ENCODE measurements at places on chromosomes 1 and 21.

DNA sequence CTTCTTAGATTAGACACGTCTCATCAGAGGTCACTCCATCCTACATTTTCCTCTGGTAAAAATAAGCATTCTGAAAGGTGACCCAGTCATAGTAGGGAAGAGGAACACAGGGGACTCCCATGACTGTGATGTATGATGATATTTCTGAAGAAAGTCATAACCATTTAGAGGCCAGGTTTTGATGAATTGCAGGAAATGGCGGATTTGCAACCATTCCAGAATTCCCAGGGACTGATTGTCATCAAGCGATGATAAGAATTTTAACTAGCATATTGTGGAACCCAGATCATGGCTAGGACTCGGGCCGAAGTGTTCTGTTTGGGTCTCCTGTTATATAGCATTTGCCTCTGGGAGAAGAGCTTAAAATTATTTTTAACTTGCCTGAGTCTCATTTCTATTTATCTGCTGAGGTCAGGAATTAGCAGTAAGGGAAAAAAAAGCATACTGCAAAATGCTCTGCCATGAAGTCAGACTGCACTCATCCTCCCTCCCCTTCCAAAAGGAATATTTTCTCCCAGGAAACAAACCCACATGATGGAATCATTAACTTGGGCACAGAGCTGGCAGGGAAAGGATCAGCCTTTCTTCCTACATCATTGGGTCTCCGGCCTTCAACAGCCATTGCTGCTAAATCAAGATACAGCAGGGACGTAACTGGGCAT, 286.7 kb downstream of the HLX start:
- DNase-seq: no peak

GRCh38 chr1:3170561-3171453, 101.8 kb downstream of the PRDM16 start:
- DNase-seq: no peak

- DNase-seq: peak; percentile 69
Observed at GRCh38 chr1:167057241-167057688, 32.9 kb downstream of the GPA33 start.

GRCh38 chr1:155174324-155175280, 953 bp downstream of the TRIM46 start:
- DNase-seq: no peak

GRCh38 chr21:41663805-41664788, 102.8 kb downstream of the RIPK4 start:
- no peak for DNase-seq

DNA sequence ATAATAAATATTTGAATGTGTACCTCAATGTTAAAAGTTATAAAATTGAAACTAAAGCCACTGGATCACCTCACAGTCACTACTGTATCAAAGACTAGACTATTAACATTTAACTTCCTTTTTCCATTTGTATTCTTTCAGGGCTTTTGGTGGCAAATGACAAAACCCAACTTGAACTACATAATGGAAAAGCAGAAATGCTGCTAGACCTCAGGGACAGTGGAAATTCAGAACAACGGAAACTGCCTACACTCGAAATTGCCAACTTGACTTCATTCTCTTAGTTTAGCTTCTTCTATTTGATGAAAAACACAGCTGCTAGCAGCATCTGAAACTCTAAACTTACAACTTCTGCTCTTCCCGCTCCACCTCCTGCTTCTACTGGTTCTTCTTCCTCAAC, 34.9 kb upstream of the NTNG1 start:
- no peak for DNase-seq

DNA sequence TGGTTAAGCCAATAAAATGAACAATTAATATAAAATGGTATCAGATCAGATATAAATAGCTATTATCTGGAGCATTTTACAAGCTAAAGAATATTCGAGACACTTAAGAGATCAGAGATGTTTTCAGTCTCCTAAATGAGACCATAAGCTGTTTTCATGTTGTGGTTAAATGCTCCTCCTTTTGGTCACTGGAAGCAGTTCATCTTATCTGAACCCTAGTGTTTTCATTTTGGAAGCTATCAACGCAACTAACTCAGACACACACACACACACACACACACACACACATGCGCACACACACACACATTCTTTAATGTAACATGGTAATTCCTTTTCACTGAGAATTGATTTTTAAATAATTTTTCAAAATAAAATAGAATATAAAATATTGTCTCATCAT, 10.0 kb upstream of the LRRC8C start:
- DNase-seq: peak; percentile 26

GRCh38 chr21:33123374-33124123, 53.6 kb downstream of the OLIG1 start:
- peak; percentile 45 for DNase-seq

GRCh38 chr1:152013664-152014237, 20.1 kb upstream of the S100A10 start:
- DNase-seq: peak; percentile 80

GRCh38 chr1:184050636-184051035, 894 bp upstream of the TSEN15 start:
- DNase-seq: no peak

DNA sequence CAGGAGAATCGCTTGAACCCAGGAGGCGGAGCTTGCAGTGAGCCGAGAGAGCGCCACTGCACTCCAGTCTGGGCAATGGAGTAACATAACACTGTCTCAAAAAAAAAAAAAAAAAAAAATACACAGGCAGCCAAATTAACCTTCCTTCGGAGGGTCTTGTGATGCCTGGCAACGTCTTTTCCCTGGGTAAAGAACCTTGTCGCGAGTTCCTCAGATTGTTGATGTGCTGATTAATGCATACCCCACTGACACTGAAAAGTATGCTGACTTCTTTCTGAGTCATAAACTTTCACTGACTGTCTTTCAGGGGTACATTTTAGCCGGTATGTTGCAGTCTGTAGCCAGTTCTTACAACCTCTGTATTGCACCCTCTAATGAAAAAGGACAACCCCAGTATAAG, 95.1 kb upstream of the SOD1 start:
- DNase-seq: no peak

- DNase-seq: no peak
Observed at GRCh38 chr1:30768830-30769718, 11.5 kb upstream of the LAPTM5 start.

DNA sequence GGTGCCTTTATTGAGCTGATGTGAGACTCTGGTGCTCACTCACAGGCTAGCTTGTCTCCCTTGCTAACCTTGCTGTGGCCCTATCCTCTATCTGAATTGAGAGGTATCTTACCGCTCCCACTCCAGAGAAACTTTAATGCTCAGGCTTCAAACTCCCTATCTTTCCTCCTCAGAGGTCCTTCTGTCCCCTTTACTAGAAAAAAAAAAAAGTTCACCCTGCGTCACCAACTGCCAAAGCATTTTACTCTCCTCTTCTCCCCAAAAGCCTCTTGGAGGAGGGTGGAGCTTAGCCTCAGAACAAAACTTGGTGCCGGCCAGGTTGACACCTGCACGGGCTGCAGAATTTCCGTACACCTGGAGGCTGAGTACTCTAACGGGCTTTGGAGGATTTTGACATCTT, 55.1 kb downstream of the ATP2B4 start:
- no peak for DNase-seq

GRCh38 chr1:48744032-48744431, 32.7 kb downstream of the BEND5 start:
- DNase-seq: no peak

DNA sequence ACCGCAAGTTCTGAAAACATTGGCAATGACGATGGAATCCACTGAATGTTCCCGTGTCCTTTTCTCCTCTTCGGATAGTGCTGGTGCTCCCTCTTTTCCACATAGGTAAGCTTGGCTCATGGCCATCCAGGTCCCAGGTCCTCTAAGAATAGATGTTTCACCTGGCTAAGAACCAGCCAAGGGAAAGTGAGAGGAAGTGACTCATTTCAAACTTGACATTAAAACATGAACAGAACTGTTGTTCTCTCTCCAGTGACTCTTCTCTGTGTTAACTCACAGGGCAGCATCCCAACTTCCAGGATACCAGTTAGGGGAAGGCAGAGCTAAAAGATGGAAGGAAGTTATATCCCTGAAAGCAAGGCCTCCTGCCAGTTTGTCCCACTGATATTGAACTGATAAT, 493.8 kb upstream of the CHRM3 start:
- DNase-seq: peak; percentile 51

GRCh38 chr1:234933475-234933874, 195.2 kb downstream of the TOMM20 start:
- no peak for DNase-seq

- no peak for DNase-seq
Observed at GRCh38 chr1:208965351-208965750, 618.2 kb upstream of the CAMK1G start.

- DNase-seq: no peak
Observed at GRCh38 chr1:205373022-205373797, 16.5 kb upstream of the KLHDC8A start.

DNA sequence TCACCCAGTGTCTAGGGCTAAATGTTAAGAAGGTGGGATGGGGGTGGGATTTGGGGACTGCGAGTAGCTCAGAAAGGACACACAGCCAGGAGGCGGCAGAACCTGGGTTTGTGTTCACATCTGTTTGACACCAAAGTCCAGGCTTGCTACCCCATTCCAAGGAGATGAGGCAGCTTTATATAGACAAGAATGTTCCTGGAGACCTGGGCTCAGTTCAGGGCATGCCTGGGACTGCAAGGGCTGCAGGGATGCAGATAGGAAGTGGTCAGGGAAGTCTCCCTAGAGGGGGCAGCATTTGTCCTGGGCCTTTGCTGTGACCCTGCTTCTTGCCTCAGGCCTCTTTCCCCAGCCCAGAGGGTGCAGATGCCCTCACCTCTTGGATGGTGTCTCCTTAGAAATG, 16.3 kb downstream of the PADI3 start:
- no peak for DNase-seq

DNA sequence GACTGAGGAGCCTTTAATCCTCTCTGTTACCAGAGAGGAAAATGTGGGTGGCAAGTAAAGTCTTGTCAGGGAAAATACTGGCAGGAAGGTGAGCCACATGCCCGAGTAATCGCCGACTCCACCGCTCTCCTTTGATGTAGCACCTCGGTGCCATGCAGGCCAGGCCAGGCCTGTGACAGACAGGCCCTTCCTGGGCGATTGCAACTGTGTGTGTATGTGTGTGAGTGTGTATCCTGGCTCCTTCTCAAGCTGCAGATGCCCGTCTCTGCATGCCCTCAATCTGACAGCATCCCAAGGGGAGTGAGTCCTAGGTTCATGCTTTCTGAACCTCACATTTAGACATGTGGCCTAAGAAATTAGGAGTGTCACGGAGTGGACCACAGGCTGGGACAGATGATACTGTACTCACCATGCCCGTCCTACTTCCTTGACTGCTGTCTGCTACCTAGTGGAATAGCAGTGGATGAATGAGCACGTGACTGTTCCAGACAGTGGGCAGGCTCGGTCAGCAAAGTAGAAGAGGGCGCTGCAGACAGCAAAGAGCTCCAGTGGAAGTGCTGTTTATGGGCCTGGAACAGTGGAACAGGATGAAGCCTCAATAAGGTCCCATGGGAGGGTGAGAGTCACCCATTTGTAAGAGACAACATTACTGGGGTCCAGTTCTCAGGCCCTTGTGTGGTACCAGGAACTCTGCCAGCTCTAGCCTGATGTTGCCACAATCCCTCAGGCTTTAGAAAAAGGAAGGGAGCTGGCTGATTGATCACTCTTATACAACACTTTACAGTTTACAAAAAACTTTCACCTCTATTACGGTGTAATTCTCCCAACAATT, 25.3 kb downstream of the SERTAD4 start:
- DNase-seq: peak; percentile 19

DNA sequence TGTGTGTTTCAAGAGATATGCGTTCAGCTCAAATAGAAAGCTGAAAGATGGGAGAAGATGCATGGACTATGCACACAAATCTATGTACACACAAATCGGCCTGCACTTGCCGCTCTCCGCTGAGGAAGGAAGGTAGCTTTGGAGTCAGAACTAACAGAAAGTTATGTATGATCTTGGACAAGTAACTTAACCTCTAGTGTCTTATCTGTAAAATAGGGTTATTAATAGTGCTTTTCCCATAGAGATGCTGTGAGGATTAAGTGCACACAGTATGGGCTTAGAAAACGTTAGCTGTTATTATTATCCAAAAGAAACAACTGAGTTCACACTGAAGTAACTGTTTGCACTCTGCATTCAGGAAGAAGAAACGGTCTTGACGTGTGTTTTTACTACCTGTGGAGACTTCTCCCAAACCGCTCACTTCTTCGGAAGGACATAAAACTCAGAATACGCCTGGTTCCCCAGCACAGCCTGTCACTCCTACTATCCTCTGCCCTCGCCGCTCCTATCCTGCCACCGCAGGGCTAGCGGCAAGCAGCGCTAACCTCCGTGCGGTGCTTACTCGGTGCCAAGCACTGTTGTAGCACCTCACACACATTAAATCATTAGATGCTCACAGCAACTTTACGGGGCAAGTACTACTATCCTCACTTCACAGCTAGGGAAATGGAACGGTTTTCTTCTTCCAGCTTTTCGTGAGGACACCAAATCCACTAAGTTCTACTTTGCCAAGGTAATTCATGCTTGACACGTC, 1.3 kb downstream of the TGFBR3 start:
- DNase-seq: no peak

- DNase-seq: no peak
Observed at GRCh38 chr1:106879538-106879937, 176.9 kb upstream of the PRMT6 start.

DNA sequence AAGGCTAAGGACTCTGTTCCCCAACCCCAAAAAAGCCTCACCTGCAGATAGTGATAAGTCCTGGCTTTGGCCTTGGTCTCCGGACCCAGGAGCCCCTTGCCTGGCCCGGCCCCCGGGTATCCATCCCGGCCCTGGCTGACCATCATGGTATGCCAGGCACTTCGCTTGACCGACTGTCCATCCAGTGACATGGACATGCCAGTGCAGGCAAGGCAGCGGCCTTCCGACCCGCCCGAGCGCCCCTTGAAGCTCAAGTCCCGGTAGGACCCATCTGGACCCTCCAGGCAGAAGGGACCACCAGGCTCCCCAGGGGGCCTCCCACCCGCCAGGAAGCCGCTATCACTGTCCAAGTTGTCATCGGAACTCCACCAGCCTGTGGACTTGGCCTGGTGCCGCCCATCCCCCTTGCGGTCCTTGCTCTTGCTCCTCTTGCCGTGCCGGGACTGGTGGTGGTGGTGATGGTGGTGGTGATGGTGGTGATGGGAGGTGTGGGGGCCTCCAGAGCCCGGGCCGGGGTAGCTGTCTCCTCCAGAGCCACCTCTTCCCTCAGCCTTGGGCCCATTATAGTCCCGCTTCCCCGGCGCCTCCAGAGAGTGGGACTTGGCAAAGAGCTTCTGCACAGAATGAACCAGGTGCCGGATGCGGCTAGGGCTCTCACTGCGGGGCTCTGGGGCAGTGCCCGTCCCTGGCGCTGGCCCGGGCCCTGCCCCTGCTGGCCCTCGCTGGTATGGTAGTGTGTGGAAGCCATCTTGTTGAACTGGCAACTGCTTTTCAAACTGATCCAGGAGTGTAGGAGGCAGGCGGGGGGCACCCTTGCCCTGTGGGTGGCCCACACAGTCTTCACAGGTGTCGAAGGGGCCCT, 25.0 kb downstream of the DLGAP3 start:
- no peak for DNase-seq

DNA sequence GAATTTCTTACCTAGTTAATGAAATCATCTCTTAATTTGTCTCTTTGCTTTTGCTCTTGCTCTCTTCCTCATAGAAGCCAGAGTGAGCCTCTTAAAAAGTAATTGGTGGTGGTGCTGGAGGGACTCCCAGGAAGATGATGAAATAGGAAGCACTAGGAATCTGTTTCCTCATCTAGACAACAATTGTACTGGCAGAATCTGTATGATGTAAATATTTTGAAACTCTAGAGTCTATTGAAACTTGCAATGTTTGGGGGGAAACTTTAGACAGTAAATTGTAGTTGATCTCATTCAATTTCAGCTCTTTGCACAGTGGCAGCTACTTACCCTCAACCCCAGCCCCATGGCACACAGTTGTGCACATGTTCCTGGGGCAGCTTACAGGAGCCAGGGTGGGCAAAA, 10.6 kb downstream of the RGSL1 start:
- no peak for DNase-seq

Measured in SK-MEL-5 (cell line).